SHP77 treated with DMSO at 0.1 percent for 48 hours (cell line): ENCODE measurements at places on chromosomes 1 and 21.
A peak's percentile ranks its signal among the peaks of the same experiment; 100 is the strongest.

GRCh38 chr1:83717785-83718184, 281.1 kb downstream of the TTLL7 start:
- no peak for DNase-seq

DNA sequence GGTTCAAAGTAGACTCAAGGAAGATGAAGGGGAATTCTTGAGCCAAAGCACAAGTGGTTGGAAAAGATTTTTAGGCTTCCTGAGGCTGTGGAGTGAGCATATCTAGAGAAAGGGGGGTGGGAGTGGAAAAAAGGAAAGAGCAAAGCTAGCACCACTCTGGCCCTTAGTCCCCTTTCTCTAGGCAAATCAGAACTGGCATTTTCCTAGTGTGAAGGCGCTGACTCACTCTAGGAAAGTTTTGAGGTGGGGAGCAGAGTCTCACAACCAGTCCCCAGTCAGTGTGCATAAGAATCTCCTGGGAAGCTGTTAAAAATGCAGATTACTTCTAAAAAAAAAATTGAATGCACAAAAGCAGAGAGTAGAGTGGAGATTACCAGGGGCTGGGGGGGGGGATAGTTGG, 3.4 kb upstream of the GPR89B start:
- DNase-seq: no peak

DNA sequence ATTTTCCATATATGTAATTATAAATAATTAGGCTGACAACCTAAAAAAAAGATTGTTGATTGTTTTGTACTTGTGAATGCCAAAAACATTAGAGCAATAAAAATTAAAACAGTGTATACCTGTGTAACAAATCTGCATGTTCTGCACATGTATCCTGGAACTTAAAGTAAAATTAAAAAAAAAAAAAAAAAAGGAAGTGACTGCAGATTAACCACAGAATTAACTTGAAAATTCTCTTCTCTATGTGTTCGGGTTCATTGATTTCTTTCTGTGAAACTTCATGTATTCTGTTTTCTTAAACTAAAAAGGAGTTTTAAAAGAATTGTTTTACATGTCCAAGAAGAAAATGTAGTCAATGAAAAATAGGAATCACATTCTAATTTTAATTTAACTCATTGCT, 95.7 kb downstream of the FASLG start:
- no peak for DNase-seq

- no peak for DNase-seq
Measured at GRCh38 chr1:170678027-170678600, 14.2 kb downstream of the PRRX1 start.

DNA sequence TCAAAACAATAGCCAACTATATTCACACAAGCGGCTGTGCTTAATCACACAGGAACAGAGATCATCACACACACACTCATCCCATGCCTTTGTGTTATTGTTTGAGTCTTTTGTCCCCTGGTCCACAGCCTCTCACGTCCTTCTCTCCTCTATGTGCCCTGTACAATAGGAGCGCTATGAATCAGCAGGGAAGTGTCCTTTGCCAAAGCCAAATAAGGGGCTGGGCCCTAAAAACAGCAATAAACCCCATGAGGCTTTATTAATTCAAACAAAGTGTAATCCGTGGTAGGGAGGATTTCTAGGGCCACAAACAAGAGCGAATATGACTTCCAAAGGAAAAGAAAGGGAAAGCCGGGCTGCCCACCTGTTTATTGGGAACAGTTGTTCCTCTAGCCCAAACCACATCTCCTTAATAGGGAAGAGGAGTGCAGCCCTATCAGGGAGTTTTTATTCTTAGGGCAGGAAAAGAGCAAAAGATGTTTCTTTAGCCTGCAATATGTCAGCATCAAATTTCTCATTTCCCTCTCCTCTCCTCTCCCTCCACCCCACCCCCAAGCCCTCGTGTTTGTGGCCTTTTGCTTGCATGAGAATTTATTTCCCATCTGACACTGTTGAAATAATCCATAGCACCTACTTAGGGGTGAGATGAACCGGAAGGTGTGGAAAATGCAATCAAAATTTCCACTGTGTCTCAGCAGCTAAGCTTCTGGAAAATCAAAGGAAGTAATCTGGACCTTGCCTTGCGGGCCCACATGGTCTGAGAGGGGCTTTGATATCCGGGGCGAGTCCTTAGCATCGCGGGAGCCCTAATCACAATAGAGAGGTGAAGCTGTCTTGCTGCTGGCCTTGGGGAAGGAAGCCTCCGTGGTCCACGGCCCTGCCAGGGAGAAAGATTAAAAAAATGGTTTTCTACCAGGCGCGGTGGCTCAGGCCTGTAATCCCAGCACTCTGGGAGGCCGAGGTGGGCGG, 45.3 kb upstream of the ITPKB start:
- no peak for DNase-seq

- no peak for DNase-seq
Measured at GRCh38 chr1:204930155-204930523, 59.5 kb downstream of the NFASC start.

- DNase-seq: peak; percentile 100
Measured at GRCh38 chr1:165768513-165769394, at the start of gene TMCO1. TSS of gene TMCO1 (minus strand) at chr1:165768868. CDS start at chr1:165768751, 117 bp downstream.

DNA sequence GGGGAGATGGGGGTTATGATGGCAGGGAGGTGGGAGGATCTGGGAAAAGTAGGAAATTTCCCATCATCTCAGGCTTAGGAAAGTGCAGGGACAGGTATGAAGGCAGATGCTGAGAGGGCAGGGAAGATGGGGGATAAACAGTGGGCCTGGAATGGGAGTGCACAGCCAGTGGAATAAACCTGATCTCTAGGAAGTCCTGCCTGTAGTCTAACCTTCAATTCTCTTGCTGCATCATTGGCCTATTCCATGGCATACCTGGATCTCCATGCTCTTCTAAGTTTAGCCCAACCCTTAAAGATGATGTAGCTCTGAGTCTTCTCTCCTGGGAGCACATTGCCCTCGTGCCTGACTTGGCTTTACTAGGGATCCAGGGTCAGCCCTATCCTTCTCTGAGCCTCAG, 2.7 kb downstream of the BCAN start:
- DNase-seq: no peak

DNA sequence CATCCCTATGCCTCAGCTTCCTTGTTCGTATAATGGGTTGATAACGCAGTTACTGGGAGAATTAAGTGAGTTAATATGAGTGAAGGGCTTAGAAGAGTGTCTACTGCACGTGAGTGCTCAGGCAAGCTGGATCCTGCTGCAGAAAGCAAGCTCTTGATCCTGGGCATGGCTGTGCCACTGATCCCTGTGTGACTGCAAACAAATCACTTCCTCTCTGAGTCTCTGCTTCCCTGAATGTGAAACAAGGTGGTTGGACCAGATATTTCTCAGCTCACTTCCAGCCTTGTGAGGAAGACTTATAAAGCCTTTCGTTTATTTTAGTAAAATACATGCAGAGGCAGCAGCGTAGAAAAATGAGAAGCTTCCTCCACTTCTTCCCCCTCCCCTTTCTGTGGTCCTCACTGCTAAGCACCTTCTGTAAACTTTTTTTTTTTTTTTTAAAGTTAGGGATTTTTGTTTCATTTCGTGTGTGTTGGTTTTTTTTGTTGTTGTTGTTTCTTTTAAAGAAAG, 13.8 kb downstream of the PSEN2 start:
- no peak for DNase-seq

DNA sequence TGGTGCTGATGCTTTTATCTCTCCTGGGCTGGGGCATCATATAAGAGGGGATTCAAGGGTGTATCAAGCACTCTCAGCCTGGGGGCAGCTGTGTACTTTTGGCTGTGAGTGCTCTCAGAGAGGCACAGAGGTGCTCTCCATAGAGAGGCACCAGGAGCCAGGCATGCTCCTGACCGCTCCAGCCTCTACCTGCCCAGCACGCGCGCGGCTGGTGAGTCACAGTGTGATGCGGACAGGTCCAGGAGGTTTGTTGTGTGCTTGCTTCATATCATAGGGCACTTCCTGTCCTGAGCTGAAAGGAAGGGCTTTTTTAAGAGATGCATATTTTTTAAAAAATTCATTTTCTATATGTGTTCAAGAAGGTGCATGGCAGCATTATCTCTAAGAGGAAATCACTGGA, 93.6 kb upstream of the BCAR3 start:
- DNase-seq: no peak

GRCh38 chr1:24694380-24694843, 50.8 kb upstream of the CLIC4 start:
- DNase-seq: peak; percentile 23

GRCh38 chr1:231694075-231694431, 67.5 kb downstream of the DISC1 start:
- peak; percentile 29 for DNase-seq

- DNase-seq: peak; percentile 74
Measured at GRCh38 chr1:93980320-93981273, 71.4 kb upstream of the GCLM start.

DNA sequence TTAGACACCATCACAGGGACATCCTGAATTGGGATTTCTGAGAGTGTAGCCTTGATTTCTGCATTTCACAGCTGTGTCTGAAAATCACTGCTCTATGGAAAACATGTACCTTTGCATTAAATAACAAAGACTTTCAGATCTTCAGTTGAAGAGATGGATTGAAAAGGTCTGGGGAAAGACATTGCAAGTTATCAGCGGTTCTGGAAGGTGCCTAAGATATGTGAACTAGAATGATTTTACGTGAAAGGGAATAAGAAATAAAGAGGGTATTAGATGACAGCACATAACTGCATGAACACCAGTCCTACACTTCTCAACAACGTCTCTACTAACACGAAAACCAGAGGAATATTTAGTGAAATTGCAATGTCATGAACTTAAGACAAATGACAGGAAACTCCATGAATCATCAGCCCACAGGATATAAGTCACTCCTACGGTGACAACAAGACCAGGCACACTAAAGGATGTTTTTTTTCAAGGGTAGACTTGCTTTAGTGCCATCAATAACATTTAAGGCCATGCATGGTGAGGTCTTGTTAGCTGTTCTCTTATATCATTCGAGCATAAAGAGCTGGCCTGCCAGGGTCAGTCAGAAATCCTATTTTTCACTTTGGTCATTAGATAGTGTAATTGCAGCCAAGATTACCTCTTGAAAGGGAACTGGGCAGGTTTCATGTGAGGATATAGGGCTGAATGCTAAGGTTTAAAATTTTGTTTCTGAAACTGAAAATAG, 283.1 kb downstream of the GRIK1 start:
- DNase-seq: peak; percentile 76

GRCh38 chr1:145916745-145917144, 1.8 kb downstream of the PEX11B start:
- no peak for DNase-seq

DNA sequence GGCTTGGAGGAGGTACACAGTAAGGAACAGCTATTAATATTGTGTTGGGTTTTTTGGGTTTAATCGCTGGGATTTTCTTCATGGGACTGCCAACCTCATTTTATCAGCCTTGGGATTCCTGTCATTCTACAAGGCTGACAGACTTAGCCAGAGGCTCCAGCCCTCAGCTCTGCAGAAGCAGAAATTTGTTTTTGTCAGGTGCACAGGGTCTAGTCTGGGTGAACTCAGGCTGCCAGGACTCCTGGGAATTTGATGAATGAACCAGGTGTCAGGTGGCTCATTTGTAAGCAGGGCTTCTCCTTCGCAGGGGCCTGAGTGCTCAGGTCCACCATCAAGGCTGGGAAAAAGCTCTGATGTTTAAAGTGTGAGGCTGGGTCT, 11.5 kb upstream of the ZNF362 start:
- no peak for DNase-seq

DNA sequence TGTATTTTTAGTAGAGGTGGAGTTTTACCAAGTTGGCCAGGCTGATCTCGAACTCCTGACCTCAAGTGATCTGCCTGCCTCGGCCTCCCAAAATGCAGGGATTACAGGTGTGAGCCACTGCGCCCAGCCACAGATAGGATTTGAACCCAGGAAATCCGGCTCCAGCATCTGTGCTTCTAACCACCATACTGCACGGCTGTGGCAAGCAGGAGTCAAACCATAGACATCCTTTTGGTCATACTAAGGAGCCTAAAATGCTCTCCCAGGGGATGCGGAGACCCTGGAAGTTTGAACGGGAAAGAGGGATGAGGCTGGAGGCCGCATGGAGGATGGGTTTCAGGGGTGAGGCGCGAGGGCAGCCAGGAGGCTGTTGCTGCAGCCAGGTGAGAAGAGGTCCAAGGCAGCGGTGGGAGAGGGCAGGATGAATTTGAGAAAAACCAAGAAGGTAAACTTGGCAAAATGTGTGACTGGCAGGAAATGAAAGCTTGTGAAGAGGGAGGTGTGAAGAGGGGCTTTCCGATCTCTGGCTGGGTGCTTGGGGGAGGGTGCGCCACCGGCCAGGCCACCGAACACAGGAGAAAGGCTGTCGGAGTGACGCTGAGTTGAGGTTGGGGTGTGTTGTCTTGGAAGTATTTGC, 24.0 kb upstream of the CDK18 start:
- no peak for DNase-seq

DNA sequence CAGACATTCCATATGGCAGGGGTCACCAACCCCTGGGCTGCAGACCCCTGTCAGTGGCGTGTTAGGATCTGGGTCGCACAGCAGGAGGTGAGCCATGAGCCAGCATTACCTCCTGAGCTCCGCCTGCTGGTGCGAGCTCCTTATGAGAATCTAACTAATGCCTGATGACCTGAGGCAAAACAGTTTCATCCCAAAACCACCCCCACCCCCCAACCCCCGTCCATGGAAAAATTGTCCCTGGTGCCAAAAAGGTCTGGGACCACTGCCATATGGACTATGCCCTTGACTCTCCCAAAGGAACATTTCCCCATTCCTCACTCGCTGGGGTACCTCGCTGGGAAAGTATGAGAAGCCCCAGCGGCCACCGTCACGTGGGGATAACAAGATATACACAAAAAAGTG, 6.4 kb upstream of the CPT2 start:
- no peak for DNase-seq

- no peak for DNase-seq
Measured at GRCh38 chr1:218939095-218939494, 234.6 kb upstream of the LYPLAL1 start.

DNA sequence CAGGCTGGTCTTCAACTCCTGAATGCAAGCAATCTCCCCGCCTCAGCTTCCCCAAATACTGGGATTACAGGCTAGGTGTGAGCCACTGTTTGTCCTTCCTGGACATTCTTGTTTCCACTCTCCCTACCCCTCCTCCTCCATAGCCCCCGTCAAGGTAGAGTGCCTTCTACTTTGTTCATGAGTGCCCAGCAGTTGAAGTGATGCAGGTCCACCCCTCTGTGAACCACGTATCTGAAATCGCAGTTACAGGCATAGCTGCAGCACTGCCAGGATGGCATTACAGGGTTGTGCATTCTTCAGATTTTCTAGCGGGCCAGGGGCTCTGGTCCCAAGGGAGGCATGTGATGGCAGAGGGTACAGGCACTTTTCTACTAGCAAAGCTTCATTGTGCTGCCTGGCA, 7.4 kb upstream of the TLR5 start:
- DNase-seq: no peak

GRCh38 chr21:27257908-27258556, 291.1 kb upstream of the ADAMTS5 start:
- DNase-seq: no peak

- DNase-seq: no peak
Measured at GRCh38 chr1:170624146-170624545, 39.8 kb upstream of the PRRX1 start.
